Naive thymus-derived CD4-positive, alpha-beta T cell (primary cell): ENCODE measurements at places on chromosomes 3 and 15.
A peak's percentile ranks its signal among the peaks of the same experiment; 100 is the strongest.

DNA sequence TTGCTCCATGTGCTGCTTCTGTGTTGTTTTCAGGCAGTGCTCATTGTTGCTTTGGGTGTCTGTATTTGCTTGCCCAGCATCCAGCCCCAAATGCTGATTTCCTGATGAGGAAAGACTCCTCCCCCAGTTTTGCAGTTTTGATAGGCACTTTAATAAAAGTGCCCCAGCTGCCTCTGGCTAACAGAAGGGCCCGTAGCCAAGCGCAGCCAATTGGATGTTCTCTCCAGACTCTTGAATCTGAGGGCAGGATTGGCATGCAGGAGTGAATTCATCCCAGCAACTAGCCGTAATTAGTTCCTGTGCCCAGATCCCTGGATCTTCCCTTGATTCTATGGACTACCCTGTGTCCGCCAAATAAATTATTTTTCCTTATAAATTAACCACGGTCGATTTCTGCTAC lies 14.8 kb upstream of the SEMA5B start:
- no peak for DNase-seq
- H3K27ac ChIP-seq = no peak overlapping the region
- no peak overlapping the region for H3K4me3 ChIP-seq
- no peaks in the 10 kb centered on the region for H3K27me3 ChIP-seq
- no peaks in the 10 kb centered on the region for H3K4me1 ChIP-seq

GRCh38 chr3:129286081-129286480 lies 7.4 kb downstream of the HMCES start:
- no peak overlapping the region for H3K4me3 ChIP-seq
- no peaks in the 10 kb centered on the region for H3K27me3 ChIP-seq
- DNase-seq = no peak
- peaks cover 20% of the 10 kb centered on the region for H3K4me1 ChIP-seq

DNA sequence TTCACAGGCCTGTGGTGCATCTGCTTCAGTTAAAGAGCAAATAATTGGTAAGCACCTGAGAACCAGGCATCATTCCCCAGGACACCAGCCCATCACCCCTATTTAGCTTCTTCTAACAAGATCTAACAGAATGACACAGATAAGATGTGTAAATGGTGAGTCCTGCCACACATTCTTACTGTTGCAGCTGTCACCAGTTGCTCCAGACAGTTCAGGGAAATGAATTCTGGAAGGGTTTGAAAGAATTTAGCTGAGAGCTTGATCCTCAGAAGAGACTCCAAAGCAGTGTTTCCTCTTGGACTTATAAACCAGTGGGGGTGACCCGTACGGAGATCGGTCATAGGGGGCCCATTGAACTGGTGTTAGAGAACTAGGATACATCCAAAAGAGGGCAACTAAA lies 238.0 kb downstream of the MEX3B start:
- DNase-seq = no peak
- H3K36me3 ChIP-seq = no peaks in the 10 kb centered on the region
- H3K4me3 ChIP-seq = no peak overlapping the region
- H3K4me1 ChIP-seq = no peaks in the 10 kb centered on the region
- no peak overlapping the region for H3K27ac ChIP-seq

DNA sequence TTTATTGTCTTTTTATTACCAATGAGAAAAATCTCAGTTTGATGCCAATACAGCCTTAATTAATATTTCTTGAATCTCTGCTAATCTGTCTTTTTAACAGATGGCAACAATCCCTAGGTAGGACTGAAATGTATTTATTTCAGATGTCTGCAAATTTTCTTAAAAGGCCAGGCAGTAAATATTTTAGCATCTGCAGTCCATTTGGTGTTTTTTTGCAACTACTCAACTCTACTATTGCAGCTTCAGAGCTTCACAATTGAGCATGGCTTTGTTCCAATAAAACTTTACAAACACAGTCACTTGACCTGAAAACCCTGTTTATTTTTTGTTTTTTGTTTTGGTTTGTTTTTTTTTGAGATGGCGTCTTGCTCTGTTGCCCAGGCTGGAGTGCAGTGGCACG lies 82.7 kb downstream of the RARB start:
- H3K27ac ChIP-seq = no peak overlapping the region
- no peak for DNase-seq
- H3K36me3 ChIP-seq = no peaks in the 10 kb centered on the region
- no peak overlapping the region for H3K4me3 ChIP-seq
- H3K27me3 ChIP-seq = no peaks in the 10 kb centered on the region

GRCh38 chr3:160577556-160578195 lies 12.3 kb upstream of the KPNA4 start:
- no peaks in the 10 kb centered on the region for H3K27me3 ChIP-seq
- H3K36me3 ChIP-seq = no peaks in the 10 kb centered on the region
- no peaks in the 10 kb centered on the region for H3K4me1 ChIP-seq
- no peak overlapping the region for H3K4me3 ChIP-seq
- no peak for DNase-seq
- H3K27ac ChIP-seq = no peak overlapping the region

- DNase-seq = peak; percentile 3
- peak overlapping the region; percentile 37 for H3K4me3 ChIP-seq
- no peaks in the 10 kb centered on the region for H3K36me3 ChIP-seq
Observed at GRCh38 chr15:80694611-80695098, 455 bp upstream of the ABHD17C start.

- no peak for DNase-seq
- H3K27me3 ChIP-seq = no peaks in the 10 kb centered on the region
- no peak overlapping the region for H3K27ac ChIP-seq
- no peaks in the 10 kb centered on the region for H3K36me3 ChIP-seq
- H3K4me3 ChIP-seq = no peak overlapping the region
Observed at GRCh38 chr3:117455782-117456181, 746.2 kb downstream of the TUSC7 start.

GRCh38 chr3:99960941-99961340 lies 143.3 kb downstream of the CMSS1 start:
- no peaks in the 10 kb centered on the region for H3K36me3 ChIP-seq
- no peak overlapping the region for H3K4me3 ChIP-seq
- H3K27me3 ChIP-seq = no peaks in the 10 kb centered on the region

GRCh38 chr3:170558427-170558826 lies 27.4 kb downstream of the SLC7A14 start:
- H3K27ac ChIP-seq = no peak overlapping the region
- no peak for DNase-seq
- no peaks in the 10 kb centered on the region for H3K27me3 ChIP-seq
- no peak overlapping the region for H3K4me3 ChIP-seq
- no peaks in the 10 kb centered on the region for H3K4me1 ChIP-seq
- no peaks in the 10 kb centered on the region for H3K36me3 ChIP-seq

GRCh38 chr3:160927620-160928019 lies 171.6 kb downstream of the PPM1L start:
- H3K4me3 ChIP-seq = no peak overlapping the region
- H3K36me3 ChIP-seq = no peaks in the 10 kb centered on the region
- no peaks in the 10 kb centered on the region for H3K27me3 ChIP-seq
- no peak for DNase-seq
- H3K4me1 ChIP-seq = no peaks in the 10 kb centered on the region

- H3K4me1 ChIP-seq = no peaks in the 10 kb centered on the region
- no peak overlapping the region for H3K4me3 ChIP-seq
- H3K27me3 ChIP-seq = no peaks in the 10 kb centered on the region
- DNase-seq = no peak
- H3K27ac ChIP-seq = no peak overlapping the region
Observed at GRCh38 chr3:70951316-70951715, 632.2 kb downstream of the FOXP1 start.

- no peak overlapping the region for H3K4me3 ChIP-seq
- no peaks in the 10 kb centered on the region for H3K27me3 ChIP-seq
- H3K27ac ChIP-seq = no peak overlapping the region
- H3K4me1 ChIP-seq = no peaks in the 10 kb centered on the region
- no peaks in the 10 kb centered on the region for H3K36me3 ChIP-seq
- DNase-seq = no peak
Observed at GRCh38 chr3:20256144-20256543, 70.1 kb upstream of the SGO1 start.

DNA sequence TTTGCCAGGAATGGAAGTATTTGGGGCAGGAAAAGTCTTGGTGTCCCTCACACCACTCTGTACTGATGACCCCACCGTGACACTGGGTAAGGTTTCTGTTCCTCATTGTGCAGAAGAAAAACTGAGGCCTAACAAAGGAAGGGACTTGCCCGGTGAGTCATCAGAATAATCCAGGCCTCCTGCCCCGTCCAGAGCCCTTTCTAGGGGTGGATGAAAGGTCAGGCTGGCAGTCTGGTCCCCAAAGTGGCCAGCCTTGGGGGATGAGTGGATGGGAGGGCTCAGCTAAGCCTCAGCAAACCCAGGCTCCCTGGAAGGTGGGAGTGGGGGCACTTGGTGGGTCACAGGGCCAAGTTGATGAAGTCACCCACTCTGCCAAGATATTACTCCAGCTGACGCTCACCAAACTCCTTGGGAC lies 2.3 kb upstream of the DNAH1 start:
- no peak overlapping the region for H3K4me3 ChIP-seq
- H3K27me3 ChIP-seq = no peaks in the 10 kb centered on the region
- H3K27ac ChIP-seq = no peak overlapping the region
- peaks cover 16% of the 10 kb centered on the region for H3K36me3 ChIP-seq
- peaks cover 15% of the 10 kb centered on the region for H3K4me1 ChIP-seq

DNA sequence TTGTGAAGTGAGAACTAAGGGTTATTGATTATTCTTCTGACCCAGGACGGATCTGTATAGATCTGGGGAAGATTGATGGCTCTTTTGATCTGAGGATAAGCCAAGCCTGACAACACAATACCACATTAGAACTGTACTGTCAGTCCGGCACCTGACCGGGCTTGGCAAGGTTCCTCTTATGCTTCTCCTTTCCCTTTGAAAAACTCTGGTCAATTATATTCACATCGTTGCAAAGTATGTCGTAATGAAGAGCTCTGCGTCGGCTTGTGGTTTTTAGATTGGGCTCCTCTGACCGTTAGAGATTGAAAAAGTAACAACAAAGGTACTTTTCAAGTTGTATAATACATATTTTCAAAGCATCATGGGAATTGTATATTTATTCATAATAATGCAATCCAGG lies 389.8 kb downstream of the NR2F2 start:
- no peak overlapping the region for H3K4me3 ChIP-seq
- no peaks in the 10 kb centered on the region for H3K36me3 ChIP-seq
- no peak for DNase-seq
- no peaks in the 10 kb centered on the region for H3K27me3 ChIP-seq
- H3K27ac ChIP-seq = no peak overlapping the region
- no peaks in the 10 kb centered on the region for H3K4me1 ChIP-seq

- H3K4me1 ChIP-seq = no peaks in the 10 kb centered on the region
- H3K4me3 ChIP-seq = no peak overlapping the region
- no peaks in the 10 kb centered on the region for H3K27me3 ChIP-seq
- no peak for DNase-seq
- no peak overlapping the region for H3K27ac ChIP-seq
Observed at GRCh38 chr3:118244761-118245160, 789.9 kb downstream of the IGSF11 start.

- H3K4me3 ChIP-seq = no peak overlapping the region
- no peaks in the 10 kb centered on the region for H3K36me3 ChIP-seq
- DNase-seq = no peak
- H3K27ac ChIP-seq = no peak overlapping the region
Observed at GRCh38 chr3:32292085-32292796, 53.8 kb downstream of the CMTM8 start.

GRCh38 chr15:93154666-93155065 lies 65.7 kb upstream of the RGMA start:
- no peak overlapping the region for H3K27ac ChIP-seq
- no peaks in the 10 kb centered on the region for H3K27me3 ChIP-seq
- H3K36me3 ChIP-seq = no peaks in the 10 kb centered on the region
- DNase-seq = no peak

GRCh38 chr15:69058830-69059556 lies 44.5 kb downstream of the NOX5 start:
- no peaks in the 10 kb centered on the region for H3K36me3 ChIP-seq
- H3K4me3 ChIP-seq = no peak overlapping the region
- DNase-seq = peak; percentile 61
- H3K27ac ChIP-seq = no peak overlapping the region

DNA sequence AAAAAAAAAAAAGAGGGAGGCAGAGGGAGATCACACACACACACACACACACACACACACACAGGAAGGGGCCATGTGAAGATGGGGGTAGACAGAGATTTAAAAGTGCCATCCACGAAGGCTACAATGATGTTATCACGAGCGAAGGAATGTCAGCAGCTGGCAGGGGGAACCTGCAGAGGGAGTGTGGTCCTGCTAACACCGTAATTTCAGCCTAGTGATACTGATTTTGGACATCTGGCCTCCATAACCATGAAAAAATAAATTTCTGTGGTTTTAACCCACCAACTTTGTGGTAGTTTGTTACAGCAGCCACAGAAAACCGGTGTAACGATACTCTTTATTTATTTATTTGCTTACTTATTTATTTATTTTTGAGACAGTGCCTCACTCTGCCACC lies 76.0 kb downstream of the TMCO5A start:
- DNase-seq = no peak
- H3K4me3 ChIP-seq = no peak overlapping the region
- no peaks in the 10 kb centered on the region for H3K36me3 ChIP-seq
- no peaks in the 10 kb centered on the region for H3K27me3 ChIP-seq
- H3K27ac ChIP-seq = no peak overlapping the region
- H3K4me1 ChIP-seq = no peaks in the 10 kb centered on the region

- H3K27me3 ChIP-seq = no peaks in the 10 kb centered on the region
- DNase-seq = no peak
- no peaks in the 10 kb centered on the region for H3K36me3 ChIP-seq
- no peak overlapping the region for H3K27ac ChIP-seq
- H3K4me3 ChIP-seq = no peak overlapping the region
Observed at GRCh38 chr15:47404877-47405276, 312.4 kb upstream of the SEMA6D start.

GRCh38 chr3:181915551-181915950 lies 203.8 kb downstream of the SOX2 start:
- H3K36me3 ChIP-seq = no peaks in the 10 kb centered on the region
- H3K4me1 ChIP-seq = no peaks in the 10 kb centered on the region
- no peak overlapping the region for H3K27ac ChIP-seq
- H3K27me3 ChIP-seq = no peaks in the 10 kb centered on the region
- no peak overlapping the region for H3K4me3 ChIP-seq
